ENCODE measurements at places on chromosomes 7 and 10. TPM values are rescaled to one million over a fixed set of nuclear protein-coding genes. Genes with fewer than 3 reads are reported as not detected.

- no peak for DNase-seq
These were observed 137.0 kb downstream of the PTPRN2 start for GRCh38 chr7:158450476-158451124.

DNA sequence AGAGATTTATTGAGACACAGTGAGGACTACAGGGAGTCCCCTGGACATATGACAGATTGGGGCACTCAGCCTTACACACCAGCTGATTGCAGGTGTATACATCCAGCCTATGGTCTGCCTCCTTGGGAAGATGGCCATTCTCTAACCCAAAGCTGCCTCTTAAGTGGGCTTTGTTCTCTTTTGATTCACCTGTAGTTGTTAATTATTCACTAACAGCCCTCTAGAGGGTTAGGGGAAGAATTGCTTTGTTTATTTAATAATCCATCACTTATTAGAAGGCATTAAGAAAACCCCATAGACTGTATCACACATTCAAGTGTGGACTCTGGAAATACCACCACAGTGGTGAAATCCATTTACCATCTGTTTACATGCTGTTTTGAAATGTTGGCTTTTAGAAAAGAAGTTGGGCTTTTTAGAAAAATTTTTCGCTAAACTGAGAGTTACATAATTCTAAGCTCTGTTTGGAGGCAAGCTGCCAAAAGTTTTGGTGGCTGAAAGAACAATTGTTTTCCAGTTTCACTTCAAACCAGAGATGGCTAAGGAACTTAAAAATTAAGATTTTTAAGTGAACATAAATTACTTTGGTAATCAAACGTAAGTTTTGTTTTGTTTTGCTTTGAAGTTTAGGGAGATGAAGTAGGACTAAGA lies 379.1 kb downstream of the ADRA2A start:
- peak; percentile 15 for DNase-seq

CDNF gene
- polyA plus RNA-seq: 4.8 TPM

GPR26 gene
- polyA plus RNA-seq: not detected

ADRB1 gene
- polyA plus RNA-seq: 0.24 TPM

GRCh38 chr10:112875476-112876267 lies 74.4 kb upstream of the TCF7L2 start:
- DNase-seq: no peak

- no peak for DNase-seq
These were observed 125.0 kb downstream of the FOXP2 start for GRCh38 chr7:114539575-114539974.

Measured in muscle of arm (tissue), 14 donors.